ENCODE measurements at places on chromosomes 2 and 18.
A peak's percentile ranks its signal among the peaks of the same experiment; 100 is the strongest.

DNA sequence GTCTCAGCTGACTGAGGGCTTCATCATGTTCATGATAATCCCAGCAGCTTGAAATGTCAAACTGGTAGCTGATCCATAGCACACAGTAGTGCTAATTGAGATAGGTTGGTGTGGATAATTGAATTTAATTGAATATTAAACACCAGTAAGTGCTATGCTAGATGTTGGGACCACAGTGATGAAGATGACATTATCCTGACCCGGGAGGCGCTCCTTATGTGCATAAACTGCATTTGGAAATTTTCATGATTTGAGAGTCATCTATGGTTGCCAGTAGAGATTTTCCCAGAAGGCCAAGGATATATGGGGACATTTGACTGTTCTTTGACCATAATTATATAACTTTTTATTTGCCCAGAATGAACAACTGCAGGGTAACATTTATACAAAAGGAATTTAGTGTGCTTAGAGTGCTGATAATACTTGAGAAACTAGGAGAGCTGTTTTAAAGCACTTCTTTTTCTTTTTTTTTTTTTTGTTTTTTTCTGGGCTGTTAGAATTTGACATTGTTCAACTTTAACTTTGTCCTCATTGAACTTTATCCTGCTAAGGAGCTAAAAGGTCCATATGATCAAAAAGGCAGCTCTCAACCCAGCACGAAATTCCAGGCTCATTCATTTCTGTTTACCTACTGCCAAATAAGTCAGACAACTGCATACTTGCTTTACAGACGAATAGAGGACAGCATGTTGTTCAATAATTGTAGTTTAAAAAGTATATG lies 242.8 kb downstream of the NEDD4L start:
- no peak for DNase-seq

DNA sequence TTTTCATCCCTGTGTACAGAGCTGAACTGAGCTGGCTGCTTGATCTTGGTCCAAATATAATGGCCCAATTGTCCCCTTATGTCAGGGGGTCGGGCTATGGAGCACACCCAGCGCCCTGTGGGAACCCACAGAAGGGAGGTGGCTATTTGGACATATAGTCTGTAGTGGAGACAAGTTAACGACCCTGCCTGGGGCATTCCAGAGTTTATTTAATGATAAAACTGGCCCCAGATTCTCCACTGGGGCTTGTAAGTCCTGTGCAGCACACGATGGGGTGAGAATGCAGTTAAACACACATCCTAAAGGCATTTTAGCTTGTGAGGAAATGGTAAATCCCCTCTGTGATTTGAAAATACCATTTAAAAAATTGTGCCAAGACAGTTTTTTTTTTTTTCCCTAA lies 72.9 kb downstream of the QPCT start:
- DNase-seq, result no peak

- no peak for DNase-seq
Measured at GRCh38 chr2:14941151-14941631, 308.7 kb downstream of the LRATD1 start.

DNA sequence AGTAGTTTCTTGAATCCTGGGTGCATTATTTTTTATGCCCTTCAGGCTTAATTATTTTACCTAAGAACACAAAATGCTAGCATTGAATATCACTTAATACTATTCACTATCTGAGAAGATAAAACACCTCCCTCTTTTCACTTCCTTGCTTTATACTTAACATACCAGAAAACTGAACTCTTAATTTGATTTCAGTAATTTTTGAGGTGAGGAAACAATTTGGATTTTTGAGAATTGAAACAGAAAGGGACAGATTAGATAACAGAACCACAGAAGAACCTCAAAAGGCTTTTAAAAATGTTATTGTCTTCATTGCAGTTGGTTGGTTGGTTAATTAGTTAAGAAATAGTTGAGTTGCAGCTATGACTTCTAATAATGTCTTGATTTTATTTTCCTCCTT lies 69.5 kb downstream of the GPD2 start:
- no peak for DNase-seq

- no peak for DNase-seq
Measured at GRCh38 chr2:70715071-70715985, 52.7 kb downstream of the ADD2 start.

DNA sequence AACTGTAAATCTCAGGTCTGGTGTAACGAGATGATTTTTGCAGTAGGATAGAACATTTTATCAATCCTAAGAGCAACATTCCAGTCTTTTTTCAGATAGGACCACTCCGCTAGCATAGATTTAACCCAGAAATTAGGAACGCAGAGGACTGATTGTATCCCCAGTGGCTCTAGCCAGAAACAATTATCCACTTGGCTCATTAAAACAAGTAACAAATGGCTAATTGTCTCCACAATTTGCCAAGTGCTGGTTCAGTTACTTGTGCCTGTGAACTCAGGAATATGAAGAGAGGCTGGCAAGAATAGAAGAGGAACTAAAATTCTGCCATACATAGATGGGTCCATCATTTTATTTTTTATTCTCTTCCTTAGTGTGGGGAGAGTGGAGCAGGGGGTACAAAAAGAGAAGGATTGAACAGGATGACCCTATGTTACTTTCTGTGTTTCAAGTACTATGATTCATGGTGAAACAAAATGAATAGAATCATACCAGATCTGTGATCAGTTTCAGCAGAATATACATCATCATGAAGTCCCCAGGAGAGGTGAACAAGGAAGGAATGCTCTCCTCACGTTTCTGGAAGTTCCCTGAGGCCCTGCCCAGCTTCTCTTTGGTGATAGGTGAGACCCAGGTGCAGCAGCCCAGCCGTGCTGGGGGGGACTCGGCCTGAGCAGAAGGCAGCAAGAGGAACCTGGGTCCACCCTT lies 121.6 kb downstream of the ARL4C start:
- no peak for DNase-seq

- DNase-seq, result no peak
Measured at GRCh38 chr2:67389286-67389685, 7.8 kb upstream of the ETAA1 start.

- DNase-seq, result peak; percentile 21
Measured at GRCh38 chr18:13455960-13456481, 237.5 kb downstream of the LDLRAD4 start.

DNA sequence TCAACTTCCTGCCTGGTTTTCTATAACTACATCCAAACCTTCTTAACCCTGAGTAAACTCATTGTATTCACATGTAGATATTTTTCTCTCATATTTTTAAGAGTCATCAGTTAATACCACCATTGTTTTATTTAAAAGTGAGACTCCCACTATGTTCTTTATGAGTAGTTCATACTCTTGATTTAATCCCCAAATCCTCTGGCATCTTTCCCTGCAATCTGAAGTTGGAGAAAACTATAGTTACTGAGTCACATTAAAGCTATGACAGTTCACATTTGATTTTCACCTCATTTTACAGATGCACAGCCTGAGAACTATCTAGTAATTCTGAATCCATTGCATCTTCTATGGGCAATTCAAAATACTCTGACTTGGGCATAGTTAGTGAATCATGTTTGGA lies 1358.7 kb upstream of the NRXN1 start:
- DNase-seq, result no peak

DNA sequence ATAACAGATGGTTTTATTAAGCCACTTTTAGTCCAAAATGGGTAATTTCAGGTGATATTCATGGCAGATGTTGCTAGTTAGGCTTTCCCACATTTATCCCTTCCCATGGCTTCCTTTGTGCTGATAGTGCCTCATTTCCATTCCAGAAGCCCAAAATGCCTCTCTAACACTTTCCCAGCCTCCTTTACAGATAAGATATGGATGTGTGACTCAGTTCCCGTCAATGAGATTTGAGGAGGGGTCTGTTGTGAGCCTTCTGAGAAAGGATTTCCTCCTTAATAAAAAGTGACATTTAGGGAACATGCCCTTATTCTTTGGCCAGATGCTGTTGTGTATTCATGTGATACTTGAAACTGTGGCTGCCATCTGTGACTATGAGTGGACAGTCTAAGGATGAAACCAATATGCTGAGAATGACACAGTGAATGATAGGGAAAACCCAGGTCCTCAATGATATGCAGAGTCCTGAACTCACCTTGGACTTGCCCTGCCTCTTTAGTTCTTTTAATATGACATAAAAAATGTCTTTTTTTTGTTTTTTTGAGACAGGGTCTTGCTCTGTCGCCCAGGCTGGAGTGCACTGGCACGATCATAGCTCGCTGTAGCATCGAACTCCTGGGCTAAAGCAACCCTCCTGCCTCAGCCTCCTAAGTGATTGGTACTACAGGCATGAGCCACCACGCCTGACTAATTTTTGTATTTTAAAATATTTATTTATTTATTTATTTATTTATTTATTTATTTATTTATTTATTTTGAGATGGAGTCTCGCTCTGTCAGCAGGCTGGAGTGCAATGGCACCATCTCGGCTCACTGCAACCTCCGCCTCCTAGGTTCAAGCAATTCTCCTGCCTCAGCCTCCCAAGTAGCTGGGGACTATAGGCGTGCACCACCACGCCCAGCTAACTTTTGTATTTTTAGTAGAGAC lies 5.8 kb upstream of the ACSL3 start:
- no peak for DNase-seq
